ENCODE measurements at places on chromosomes 3 and 15.

DNA sequence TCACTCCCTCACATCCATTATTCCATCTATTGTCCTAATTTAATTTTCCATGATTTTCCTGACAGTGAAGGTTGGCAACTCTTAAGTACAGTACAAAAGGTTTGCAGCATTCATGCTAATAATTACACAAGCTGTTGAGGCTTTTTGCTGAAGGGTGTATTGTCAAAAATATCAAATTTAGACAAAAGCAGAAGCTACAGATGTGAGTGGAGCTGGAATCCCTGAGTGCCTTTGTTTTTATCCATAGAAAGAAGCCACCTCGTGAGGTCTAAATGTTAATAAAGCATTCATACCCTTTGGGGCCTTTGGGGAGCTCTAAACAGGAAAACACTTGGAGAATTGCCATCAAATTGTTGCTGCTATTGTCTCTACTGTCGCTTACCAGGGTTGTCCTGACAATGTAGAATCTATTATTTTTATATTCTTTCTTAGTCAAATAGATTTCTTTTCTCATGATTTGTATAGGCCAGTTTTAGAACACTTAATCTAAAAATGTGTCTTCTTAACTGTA lies 185.8 kb upstream of the ROBO1 start:
- no peak for DNase-seq

- DNase-seq: no peak
Measured at GRCh38 chr3:34599595-34599994, 801.2 kb downstream of the PDCD6IP start.

DNA sequence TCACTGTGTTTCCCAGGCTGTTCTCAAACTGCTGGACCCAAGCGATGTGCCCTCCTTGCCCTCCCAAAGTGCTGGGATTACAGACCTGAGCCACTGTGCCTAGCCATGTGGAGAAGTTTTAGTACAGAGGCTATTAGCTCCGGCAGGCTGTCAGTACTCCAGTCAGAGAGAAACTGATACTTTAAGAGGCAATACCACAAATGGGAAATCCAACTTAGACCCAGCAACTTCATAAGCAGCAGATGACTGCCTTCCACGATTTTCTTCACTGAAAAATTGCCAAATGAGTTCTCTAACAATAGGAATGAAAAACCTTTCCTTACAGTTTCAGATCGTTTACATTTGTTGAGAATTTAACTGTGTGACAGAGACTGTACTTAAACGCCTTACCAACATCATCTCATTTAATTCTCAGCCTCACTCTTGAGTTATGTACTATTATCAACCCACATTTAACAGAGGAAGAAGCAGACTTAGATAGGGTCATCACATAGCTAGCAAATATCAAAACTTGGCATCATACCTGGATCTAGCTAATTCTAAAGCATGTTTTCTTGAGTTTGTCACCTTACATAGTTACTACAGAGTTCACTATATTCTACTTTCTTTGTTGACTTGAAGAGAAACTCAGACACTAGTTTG lies 127.4 kb downstream of the TCF12 start:
- no peak for DNase-seq

GRCh38 chr3:28972921-28973320 lies 307.9 kb upstream of the RBMS3 start:
- no peak for DNase-seq

DNA sequence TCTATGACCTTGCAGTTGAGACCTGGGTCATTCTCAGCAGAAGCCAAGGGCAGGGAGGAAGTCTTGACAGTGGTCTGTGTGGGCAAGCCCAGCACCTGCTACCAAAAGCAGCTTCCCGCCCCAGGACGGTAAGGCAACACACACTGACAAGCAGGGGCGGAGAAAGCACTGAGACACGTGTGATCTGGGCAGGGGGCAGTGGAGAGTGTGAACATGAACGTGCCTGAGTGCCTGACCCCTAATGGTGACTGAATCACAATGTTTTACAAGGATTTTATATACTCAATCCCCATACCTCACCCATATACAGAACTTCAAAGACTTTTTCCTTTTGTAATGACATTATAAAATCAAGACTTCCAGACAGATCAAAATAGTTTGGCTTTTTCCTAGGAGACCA lies 35.2 kb downstream of the ANP32A start:
- no peak for DNase-seq

GRCh38 chr15:31525988-31526665 lies 199.5 kb downstream of the KLF13 start:
- no peak for DNase-seq

DNA sequence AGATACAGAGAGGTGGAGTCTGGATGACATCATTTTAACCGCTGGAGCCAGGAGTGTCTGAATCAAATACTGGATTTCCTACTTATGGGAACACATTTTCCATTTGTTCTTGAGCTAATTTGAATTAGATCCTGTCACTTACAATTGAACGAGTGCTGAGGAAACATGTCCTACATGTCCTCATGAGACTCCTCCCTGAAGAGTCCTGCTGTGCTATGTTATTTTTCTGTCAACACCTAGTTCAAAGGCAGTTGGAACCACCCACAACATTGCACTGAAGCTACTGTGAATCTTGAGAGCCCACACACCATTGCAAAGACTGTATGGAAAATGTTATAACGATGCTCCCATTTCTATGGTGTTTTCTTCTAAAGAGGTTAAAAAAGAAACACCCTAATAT lies 123.5 kb upstream of the CRBN start:
- DNase-seq: no peak

GRCh38 chr3:65867463-65868210 lies 171.1 kb downstream of the MAGI1 start:
- DNase-seq: no peak

DNA sequence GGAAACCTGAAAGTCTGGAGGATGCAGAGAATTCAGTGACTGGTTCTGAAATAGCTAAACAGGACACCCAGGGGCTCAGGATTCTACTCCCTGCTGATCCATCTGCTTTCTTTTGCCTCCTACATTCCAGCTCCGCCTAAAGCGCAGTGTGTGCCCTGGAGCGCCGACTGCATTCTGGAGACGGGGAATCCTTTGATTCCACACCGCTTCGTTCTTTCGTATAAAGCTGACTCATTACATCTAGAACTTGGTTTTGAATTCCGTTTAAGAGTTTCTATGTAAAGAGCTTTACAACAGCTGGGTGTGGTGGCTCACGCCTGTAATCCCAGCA lies 61.8 kb downstream of the SENP2 start:
- DNase-seq: no peak

GRCh38 chr3:18351823-18352744 lies 73.1 kb downstream of the SATB1 start:
- no peak for DNase-seq

DNA sequence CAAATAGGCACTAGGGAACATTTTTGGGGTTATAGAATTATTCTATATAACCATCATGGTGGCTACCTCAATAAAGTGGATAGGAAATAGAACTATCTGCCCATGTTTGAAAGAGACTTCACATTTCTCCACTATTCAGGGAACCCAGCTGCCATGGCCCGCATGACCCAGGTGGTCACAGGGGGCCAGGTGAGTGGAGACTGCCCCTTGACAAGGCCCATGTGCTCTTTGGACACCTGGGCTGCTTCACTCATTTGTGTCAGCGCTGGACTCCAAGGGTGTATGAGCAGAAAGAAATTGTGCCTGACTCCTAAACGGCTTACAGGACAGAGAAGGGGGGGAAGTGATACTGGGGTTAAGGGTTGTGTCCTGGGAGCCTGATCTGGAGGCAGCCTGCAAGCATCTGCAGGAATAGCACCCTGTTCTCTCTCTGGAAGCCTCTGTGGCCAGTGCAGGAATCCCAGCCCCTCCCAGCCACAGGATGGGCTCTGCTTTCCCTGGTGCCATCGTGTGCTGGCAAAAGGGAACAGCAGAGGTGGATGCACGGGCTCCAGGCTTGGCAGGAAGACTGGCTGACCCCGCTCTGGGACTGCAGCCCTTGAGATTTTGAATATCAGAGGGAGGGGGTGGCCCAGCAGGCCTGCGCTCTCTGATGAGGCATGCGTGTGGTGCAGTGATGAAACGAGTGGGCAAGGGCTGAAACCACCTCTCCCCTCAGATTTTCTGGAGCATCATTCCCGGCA lies 9.1 kb upstream of the C3orf22 start:
- no peak for DNase-seq

GRCh38 chr3:129723558-129724324 lies 117.3 kb upstream of the PLXND1 start:
- no peak for DNase-seq

- DNase-seq: no peak
Measured at GRCh38 chr3:189827108-189827507, 195.9 kb downstream of the TP63 start.

DNA sequence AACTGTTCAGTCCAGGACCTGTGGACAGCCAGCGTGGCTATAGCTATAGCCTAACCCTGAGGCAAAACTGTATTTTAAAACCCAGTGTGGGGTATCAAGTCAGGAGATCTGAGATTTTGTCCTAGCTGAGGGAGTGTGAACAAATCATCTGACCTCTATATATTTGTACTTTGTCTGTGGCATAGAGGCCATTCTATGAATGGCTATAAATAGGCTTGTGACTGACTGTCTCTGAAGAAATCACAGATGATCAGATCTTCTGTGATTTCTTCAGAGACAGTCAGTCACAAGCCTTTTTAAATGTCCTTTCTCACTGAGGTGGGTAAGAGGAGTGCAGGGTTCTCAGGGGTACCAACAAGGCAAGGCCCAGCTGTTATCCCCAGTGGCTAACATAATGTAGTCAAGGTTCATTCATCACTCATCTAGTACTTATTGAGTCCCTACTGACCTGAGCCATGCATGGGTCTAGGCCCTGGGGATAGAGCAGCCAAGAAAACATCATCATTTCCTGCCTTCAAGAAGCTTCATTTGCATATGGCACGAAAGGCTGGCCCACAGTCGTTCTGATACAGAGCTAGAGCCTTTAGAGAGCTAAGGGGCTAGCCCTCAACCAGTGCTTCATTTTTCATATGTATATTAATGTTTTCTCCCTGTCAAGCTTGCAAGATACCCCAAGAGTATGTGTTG lies 53.3 kb downstream of the TIPARP start:
- no peak for DNase-seq

- no peak for DNase-seq
Measured at GRCh38 chr15:89772932-89773583, 3.1 kb upstream of the MESP2 start.

DNA sequence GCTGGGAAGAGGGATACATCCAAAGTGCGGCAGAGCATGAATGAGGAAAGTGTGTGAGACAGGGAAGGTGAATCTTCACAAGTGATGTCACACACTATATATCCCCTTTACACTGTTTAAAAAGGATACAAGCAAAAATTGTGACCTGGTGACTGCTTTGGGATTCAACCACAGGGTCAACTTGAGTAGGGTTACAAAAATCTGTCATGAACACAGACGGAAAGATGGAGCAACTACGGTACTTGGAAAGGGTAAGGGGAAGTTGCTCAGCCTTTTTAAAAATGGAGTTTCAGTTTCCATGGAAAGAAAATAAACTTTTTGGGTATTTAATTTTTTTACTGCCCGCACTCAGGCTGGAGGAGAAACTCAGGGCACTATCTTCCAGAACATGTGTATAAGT lies 60.3 kb downstream of the B3GNT5 start:
- DNase-seq: no peak

- no peak for DNase-seq
Measured at GRCh38 chr3:8713901-8714759, 19.5 kb upstream of the CAV3 start.

DNA sequence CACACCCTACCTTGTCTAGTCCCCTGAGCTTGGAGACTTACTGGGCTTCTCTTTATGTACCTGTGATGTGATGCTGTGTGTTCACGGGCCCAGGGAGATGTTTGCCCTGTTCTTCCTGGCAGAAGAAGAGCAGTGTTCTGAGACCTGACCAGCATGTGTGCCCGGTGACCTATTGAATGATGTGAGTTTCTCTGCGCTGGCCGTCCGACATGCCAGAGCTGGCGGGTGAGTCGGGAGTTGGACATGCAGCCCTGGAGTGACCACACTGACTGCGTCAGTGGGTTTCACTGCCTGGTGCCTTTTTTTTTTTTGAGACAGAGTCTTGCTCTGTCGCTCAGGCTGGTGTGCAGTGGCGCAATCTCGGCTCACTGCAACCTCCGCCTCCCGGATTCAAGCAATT lies 42.3 kb downstream of the CGNL1 start:
- no peak for DNase-seq

- DNase-seq: no peak
Measured at GRCh38 chr3:63232764-63233396, 45.2 kb upstream of the SYNPR start.

- no peak for DNase-seq
Measured at GRCh38 chr3:55343486-55344357, 143.4 kb downstream of the WNT5A start.

GRCh38 chr3:63584681-63585080 lies 67.8 kb upstream of the SNTN start:
- DNase-seq: no peak

- no peak for DNase-seq
Measured at GRCh38 chr3:182618981-182619591, 174.2 kb upstream of the ATP11B start.

DNA sequence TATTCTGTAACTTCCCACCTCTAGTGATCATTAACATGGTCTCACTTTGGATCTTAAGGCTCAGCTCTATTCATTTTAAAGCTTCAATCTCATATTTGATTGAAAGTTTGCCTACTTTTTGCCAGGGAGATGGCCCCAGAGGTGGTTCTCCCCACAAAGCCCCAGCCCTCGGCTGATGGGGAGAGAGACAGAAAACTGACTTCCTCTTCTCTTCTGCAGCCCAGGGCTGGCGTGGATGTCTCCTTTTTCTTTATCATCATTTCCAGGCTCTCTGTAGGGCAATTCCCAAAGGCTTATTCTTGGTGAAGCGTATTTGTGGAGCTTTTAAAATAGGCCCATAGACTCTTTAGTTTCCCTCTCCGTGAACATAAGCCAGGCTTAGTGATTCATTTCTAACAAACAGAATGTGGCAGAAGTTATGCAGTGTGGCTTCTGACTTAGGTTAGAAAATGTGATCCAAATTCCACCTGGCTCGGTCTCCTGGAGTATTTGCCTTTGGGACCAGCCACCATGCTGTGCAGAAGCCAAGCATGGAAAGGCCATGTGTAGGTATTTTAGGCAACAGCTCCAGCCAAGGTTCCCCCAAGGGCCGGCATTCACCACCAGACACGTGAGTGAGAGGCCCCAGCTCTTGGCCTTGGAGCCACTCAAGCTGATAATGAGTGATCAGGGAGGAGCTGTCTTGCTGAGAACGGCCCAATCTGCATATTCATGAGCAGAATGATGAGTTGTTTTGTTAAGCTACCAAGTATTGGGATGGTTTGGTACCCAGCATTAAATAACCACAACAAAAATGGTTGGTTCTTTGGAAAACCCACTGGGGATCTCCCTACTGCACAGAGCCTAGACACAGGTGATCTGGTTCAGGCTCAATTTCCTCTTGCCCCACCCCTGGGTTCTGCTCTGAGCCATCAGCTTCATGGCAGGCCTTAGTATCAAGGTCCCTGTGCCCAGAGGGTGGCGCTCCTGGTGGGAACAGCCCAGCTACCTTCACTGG lies 353.2 kb upstream of the PROK2 start:
- DNase-seq: no peak

DNA sequence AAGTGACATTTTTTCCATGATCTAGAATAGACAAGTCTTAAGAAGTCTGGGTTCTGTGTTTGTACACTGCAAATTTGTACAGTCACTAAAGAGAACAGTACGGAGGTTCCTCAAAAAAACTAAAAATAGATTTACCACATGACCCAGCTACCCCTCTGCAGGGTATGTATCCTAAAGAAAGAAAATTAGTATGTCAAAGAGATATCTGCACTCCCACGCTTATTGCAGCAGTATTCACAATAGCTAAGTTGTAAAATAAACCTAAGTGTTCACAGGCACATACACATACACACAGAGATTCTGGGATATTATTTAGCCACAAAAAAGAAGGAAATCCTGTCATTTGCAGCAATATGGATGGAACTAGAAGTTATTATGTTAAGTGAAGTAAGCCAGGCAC lies 120.4 kb downstream of the ZIC1 start:
- DNase-seq: no peak
